ENCODE measurements at places on chromosomes 1 and 21. TPM values are rescaled to one million over a fixed set of nuclear protein-coding genes. Genes with fewer than 3 reads are reported as not detected.
A peak's percentile ranks its signal among the peaks of the same experiment; 100 is the strongest.

DNA sequence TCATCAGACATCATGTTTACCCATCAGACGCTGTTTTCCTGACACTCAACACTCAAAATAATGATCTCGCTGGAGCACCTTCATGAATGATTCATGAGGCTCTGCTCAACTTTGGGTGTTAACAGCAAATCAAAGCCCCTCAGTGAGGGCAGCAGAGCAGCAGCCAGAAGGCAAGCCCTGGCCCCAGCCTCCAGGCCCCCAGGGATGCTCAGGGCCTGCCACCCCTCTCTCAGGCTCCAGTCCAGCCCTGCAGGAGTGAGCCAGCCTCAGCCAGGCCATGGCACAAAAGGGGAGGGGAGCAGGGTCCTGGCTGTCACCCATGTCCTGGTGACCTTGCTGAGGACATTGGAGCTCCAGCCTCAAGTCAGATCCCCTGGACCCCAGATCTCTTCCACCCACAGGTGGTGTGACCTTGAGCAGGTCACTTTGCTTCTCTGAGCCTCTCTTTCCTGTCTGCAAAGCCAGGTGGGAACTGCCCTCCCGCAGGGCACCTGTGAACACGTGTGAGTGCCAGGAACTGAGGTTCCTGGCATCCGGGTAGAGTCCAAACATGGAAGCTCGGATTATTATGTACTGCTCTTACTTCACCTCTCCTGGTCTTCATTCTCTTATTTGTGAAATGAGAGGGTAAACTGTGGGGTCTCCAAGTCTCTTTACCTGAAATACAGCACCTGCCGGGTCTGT lies 161.6 kb upstream of the VAMP3 start:
- no peak for DNase-seq

GRCh38 chr1:1938613-1939295 lies 19.7 kb upstream of the TMEM52 start:
- no peak for DNase-seq

- DNase-seq: no peak
Observed at GRCh38 chr1:190373705-190374336, 103.8 kb downstream of the BRINP3 start.

GRCh38 chr1:168392958-168393549 lies 112.4 kb downstream of the TBX19 start:
- peak; percentile 17 for DNase-seq

- DNase-seq: no peak
Observed at GRCh38 chr1:49229555-49229954, 452.9 kb upstream of the BEND5 start.

- no peak for DNase-seq
Observed at GRCh38 chr1:115811140-115811828, 29.6 kb downstream of the NHLH2 start.

DNA sequence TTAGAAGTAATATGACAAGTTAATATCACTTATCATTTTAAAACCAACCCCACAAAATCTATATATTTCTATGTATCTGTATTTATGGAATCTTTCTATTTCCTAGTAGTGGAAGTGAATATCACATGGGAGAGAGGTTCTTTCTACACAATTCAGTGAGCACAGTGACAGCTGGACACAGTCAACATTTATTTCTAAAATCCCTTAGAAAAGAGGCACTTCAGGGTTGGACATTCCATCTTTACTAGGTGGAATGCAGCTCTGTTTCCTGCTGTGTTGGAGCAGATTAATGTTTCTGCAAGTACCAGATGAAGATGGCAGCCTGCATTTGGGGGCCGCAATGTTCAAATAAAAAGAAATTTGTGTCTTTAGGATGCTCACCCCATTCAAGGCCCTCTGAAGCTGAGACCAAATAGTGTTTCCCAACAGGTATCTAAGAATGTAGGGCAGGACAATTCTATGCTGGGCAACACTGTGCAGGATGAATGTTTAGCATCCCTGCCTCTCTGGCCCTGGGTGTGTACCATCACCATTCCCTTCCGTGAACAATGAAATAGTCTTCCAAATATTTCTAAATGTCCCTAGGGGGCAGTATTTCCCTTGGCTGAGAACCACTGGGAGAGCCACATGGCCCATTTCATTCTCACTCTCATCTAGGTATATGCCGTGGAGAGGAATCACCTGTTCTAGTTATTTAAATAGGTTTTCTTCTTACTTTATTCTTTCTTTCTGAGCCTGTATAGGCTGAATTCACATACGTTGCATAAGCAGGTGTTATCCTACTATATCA lies 394.8 kb downstream of the PRDM2 start:
- peak; percentile 35 for DNase-seq

- DNase-seq: peak; percentile 84
Observed at GRCh38 chr1:170634293-170634692, 29.6 kb upstream of the PRRX1 start.

DNA sequence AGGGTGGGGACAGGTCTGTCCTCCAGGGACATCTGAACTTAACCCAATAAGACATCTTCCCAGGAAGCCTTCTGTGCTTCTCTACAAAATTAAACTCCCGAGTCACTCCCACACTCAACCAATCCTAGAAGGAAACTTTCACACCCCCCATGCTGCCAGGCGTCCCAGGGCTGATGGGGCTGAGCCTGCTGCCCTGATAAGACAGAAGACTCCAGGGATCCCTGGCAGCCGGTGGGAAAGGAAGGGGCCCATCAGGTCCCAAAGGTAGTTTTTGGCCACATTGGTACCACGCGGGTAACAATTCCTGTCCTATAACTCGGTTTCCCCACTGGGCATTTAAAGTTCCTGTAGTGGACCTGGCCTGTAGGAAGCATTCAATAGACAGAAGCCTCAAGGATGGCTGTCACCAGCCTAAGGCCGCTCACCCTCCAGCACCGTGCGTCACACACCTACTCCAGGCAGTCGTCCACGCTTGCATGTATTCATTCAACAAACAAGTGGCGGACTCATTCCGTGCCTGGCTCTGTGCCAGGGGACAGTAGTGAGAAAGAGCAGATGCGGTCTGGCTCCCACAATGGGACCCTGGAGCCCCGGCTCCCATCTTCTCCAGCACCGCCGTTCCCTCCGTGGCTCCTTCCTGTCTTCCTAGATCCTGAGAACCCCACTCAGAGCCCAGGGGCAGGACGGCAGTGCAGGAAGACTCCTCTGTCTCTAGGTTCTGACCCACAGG lies 465.2 kb downstream of the NPHP4 start:
- no peak for DNase-seq

- no peak for DNase-seq
Observed at GRCh38 chr1:25580927-25581326, 35.7 kb upstream of the MAN1C1 start.

- DNase-seq: no peak
Observed at GRCh38 chr1:203180611-203181330, 5.1 kb upstream of the MYBPH start.

- no peak for DNase-seq
Observed at GRCh38 chr1:181347495-181348390, 135.6 kb upstream of the CACNA1E start.

GRCh38 chr1:208235356-208235981 lies 8.7 kb downstream of the PLXNA2 start:
- no peak for DNase-seq

DNA sequence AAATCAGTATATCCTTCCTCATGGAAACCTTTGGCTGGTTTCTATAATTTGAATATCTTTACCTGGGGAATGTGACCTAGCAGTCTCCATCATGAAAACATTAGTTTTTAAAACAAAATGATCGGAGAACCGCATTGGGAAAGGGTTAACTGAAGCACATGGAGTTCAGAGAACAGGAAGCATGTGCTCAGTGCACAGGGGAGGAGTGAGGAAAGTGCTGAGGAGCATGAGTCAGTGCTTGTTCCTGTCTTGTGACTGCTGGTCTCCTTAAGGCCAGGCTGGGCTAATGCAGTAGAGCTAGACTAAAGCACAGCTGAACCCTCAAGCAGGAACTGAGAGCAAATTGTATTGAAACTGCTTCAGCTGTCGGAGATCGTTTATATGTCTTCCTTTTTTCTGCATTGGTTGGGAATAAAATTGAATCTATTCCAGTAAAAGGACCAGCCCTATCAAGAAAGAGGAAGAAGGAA lies 5.8 kb downstream of the IFI16 start:
- peak; percentile 90 for DNase-seq

- no peak for DNase-seq
Observed at GRCh38 chr1:9835758-9836631, 12.2 kb upstream of the CLSTN1 start.

GRCh38 chr1:80779275-80779674 lies 1021.5 kb upstream of the ADGRL2 start:
- no peak for DNase-seq

- no peak for DNase-seq
Observed at GRCh38 chr1:198124673-198125072, 32.1 kb upstream of the NEK7 start.

DNA sequence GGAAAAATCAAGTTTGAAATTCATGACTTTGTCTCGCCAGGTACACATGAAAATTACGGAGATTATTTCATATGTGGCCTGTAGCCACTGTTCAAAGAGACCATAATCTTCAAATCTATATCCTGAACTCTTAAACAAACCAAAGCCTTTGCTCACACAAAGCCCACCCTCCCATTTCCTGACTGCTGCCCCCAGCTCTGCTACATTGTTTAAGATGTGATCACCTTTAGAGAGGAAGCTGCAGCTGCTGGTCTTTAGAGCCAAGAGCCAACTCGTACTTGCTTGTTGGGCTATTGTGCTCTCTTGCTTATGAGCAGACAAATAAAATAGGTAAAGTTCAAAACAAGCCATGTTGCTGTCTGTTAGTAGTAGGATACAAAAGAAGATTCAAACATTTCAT lies 71.9 kb downstream of the DTL start:
- DNase-seq: no peak

DNA sequence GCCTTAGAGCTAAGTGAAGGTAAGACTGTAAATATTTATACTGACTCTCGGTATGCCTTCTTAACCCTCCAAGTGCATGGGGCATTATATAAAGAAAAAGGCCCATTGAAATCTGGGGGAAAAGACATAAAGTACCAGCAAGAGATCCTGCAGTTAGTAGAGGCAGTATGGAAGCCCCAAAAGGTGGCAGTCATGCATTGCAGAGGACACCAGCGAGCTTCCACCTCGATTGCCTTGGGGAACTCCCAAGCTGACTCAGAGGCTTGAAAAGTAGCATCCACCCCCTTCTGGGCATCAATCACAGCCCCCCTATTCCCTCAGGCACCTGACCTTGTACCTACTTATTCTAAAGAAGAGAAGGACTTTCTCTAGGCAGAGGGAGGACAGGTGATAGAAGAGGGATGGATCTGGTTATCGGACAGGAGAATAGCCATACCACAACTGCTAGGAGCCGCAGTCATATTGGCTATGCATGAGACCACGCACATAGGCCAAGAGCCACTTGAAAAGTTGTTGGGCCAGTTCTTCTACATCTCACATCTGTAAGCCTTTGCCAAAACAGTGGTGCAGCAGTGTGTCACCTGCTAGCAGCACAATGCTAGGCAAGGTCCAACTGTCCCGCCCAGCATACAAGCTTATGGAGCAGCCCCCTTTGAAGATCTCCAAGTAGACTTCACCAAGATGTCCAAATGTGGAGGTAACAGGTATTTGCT lies 19.4 kb downstream of the PLA2G2F start:
- no peak for DNase-seq

DNA sequence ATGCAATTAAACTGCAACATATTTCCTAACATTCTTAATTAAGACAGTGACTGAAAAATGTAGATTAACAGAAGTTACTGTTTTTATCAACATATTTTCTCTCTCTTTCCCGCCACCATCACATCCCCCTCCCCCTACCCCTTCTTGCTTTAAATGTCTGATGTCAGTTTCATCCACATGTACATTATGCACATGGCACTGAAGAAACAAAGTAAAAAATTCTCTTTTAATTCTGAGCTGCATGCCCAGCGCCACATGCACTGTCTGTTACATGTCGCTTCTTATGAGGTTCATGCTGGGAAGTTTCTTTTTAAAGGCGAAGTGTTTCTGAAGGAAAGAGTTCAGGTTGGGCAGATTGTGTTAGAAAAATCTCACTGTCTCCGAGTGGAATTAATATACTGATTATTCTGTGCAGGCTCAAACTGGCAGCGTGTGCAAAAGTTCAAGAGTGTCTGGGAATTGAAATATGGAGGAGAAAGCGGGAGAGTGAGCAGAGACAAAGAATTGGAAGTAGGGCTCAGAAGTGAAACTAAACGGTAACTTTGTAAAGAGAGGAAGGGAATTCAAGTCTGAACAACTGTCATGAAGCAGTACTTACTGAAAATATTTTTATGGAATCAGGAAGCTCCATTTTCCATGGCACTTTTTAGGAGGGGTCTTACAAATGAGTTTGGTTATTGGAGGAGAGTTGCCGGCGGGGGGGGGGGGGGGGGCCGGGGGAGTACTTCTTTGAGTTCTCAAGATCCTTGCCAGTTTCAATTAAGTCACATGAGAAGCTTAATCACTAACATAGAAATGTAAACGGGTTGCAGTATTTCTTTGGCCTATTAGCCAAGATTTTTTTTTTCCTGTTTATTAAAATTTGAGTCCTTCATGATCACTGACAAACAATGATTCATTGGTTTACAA lies 217.6 kb downstream of the SDCCAG8 start:
- peak; percentile 61 for DNase-seq

GRCh38 chr1:82245345-82246014 lies 444.7 kb downstream of the ADGRL2 start:
- no peak for DNase-seq

DNA sequence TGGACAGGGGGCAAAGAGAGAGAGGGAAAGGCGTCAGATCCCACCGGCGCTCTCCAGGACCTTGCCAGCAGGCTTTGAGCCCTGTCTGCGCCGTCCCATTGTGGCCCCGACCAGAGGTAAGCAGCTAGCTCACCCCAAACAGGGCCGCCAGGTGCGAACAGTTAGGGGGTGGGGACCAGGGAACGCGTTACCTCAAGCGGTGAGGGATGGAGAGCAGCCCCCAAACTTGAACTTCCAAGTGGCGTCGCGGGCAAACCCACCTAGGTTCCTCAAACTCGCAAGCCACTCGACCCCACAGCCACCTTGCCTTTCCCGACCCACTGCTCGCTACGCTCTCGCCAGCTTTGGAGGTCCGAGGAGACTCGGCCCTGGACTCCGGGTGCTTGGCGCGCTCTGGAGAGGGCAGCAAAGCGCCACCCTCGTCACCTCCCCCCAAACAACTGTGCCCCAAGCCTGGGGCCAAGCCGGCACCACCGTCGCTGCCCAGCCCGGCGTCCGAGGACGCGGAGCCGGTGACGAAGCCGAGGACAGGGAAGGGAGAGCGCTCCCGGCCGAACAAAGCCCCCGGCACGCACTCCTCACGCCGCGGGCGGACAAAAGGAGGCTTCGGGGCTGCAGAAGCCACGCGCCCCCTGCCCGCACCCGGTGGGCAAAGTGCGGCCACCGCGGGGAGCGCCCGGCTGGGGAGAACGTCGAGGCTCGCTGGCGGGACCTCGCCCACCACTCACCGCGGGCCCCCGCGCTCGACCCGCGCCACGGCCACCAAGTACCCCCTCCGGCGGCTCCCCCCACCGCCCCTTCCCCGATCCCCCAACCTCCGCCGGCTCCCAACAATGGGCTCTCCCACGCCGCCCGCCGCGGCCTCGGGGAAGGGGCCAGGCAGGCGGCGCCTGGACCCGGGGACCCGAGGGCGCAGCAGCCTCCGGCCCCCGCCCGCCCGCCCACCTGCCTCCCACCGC lies 976 bp downstream of the SSBP3 start:
- DNase-seq: peak; percentile 61

The FCRL6 gene
- total RNA-seq: not detected

The KCNAB2 gene
- total RNA-seq: 3.5 TPM

The JMJD4 gene
- total RNA-seq: 25.8 TPM

The RAD54L gene
- 3.0 TPM for total RNA-seq

The TAS1R1 gene
- not detected for total RNA-seq

The TNFRSF1B gene
- 0.25 TPM for total RNA-seq

The ATAD3B gene
- 20.2 TPM for total RNA-seq

The MAEL gene
- total RNA-seq: not detected
